ENCODE measurements at places on chromosomes 12 and 14.

GRCh38 chr12:115433014-115433634 lies 749.1 kb upstream of the TBX3 start:
- DNase-seq = no peak

GRCh38 chr14:69683971-69684370 lies 72.6 kb downstream of the SUSD6 start:
- DNase-seq = no peak

DNA sequence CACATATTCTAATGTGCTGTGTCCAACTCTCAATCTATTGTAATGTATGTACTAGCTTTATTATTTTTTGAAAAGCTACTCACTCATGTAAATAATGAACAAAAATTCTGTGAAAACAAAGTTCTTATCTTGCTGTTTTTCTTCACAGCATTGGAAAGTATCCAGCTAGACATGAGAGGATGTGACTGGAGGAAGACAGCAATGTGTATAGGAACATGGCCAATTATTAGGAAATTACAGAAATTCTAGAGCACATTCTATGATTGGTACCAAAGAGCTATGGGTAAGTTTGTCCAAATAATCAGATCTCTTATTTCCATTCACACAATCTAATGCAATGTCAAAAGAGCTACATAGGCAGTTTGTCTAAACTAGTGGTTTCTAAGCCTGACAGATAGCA lies 1100.2 kb downstream of the FSCB start:
- DNase-seq = no peak

DNA sequence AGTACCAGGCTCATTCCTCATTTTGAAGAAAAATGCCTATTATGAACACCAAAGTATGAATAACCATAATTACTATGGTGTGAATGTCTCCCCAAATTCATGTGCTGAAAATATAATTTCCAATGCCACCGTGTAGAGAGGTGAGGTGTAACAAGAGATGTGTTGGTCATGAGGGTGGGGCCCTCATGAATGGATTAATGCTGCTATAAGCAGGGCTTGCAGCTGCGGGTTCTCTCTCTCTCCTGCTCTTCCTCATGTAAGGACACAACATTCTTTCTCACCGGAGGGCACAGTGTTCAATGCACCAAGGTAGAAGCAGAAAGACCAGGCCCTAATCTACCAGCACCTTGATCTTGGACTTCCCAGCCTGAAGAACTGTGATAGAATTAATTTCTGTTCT lies 70.0 kb downstream of the TMTC1 start:
- DNase-seq = no peak

GRCh38 chr12:94100990-94101737 lies 47.2 kb upstream of the PLXNC1 start:
- DNase-seq = peak; percentile 87

GRCh38 chr12:85356596-85357385 lies 76.8 kb downstream of the ALX1 start:
- no peak for DNase-seq
